ENCODE measurements at places on chromosomes 6 and 20. TPM values are rescaled to one million over a fixed set of nuclear protein-coding genes. Genes with fewer than 3 reads are reported as not detected.

GRCh38 chr6:27770724-27771123, 141.5 kb downstream of the OR2B2 start:
- DNase-seq, result no peak

Gene TMEM14A
- total RNA-seq, result 9.8 TPM

GRCh38 chr6:32984622-32985389, 16.4 kb downstream of the BRD2 start:
- DNase-seq, result peak; percentile 89

DNA sequence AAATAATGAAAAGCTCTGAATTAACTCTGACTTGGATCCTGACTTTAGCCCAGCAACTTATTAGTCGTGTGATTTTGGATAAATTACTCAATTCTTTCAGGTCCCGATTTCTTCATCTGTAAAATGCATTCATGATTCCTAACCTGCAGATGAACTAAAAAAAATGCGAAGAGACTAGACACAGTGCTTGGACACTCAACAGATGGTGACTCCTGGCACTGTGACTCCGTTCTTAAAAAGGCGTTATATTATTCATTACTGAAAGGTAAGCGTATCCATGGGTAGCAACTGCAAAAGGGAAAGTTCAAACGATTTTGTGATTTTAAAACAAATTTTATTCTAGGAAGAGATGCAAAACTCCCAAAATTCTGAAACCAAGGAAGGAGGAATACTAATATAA, 226.3 kb downstream of the KIF16B start:
- DNase-seq, result no peak

DNA sequence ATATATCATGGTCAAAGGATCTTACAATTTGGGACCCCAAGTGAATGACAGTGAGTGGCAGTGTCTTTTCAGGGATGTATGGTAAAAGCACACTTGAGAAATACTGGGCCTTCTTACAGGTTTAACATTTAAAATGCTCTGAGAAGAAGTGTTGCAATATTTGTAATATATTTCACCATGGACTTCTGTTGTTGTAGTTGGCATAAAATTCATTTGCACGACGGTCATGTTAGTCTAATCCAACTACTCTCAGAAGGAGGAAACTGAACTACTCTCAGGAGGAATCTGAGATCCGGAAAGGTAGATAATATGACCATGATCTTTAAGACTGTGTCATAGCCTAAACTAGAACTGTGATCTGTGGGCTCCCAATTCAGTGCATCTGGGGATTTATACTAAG, 700.1 kb downstream of the HDGFL1 start:
- no peak for DNase-seq

Gene WFDC10B
- total RNA-seq, result not detected

- no peak for DNase-seq
Measured at GRCh38 chr20:5128886-5129285, 2.1 kb downstream of the CDS2 start.

DNA sequence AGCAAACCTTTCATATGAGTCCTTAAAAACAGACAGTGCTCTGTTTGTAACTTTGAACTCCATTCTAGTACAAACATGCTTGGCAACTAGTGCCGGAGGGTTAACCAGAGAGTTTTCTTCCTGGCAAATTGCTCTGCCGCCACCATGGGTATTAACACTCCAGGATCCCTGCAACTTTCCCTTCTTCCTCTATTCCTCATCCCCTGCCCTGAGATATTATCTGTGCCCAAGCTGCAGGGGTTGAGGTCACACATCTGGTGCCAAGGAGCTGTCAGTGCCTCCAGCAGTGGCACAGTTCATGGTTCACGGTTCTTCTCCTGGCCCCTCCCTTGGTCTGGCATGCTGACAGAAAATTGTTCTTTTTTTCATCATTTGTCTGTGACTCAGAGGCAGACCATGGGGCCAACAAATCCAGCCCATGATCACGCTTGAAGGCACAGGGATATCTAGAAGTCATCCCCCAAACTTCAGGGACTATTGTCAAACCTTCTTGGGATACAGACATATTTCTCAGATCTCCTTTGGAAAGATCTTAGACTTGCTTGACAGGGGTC, 77.5 kb downstream of the ATXN1 start:
- DNase-seq, result peak; percentile 55

DNA sequence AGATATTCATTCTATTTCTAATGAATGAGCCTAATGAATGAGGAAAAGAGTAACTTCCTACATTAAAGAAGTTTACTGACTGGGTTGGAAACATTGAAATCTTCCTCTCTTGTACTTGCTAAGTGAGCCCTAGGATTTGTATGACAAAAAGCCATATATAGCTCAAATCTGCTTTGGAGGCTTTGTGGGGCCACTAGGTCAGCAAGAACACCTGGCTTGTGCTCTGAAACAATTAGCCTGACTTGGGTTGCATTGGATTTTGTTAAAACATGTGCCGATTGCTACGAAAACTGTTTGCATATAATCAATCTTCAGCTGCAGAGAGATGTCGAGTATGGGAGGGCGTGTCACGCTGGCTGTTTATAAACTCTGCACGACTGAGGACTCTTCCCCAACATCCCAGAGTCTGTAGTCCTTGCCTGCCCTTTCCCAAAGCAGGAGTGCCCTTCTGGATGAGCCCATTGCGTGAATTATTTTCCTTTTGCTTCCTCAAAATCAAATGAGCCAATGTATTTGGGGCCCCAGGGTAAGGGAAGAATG, 684.8 kb downstream of the DHX35 start:
- no peak for DNase-seq

All from activated T-cell treated with anti-CD3 and anti-CD28 coated beads, Interleukin-2, amount 50 U/mL, for 72 hours (primary cell).